ENCODE measurements at places on chromosomes 11 and 22. TPM values are rescaled to one million over a fixed set of nuclear protein-coding genes. Genes with fewer than 3 reads are reported as not detected.

DNA sequence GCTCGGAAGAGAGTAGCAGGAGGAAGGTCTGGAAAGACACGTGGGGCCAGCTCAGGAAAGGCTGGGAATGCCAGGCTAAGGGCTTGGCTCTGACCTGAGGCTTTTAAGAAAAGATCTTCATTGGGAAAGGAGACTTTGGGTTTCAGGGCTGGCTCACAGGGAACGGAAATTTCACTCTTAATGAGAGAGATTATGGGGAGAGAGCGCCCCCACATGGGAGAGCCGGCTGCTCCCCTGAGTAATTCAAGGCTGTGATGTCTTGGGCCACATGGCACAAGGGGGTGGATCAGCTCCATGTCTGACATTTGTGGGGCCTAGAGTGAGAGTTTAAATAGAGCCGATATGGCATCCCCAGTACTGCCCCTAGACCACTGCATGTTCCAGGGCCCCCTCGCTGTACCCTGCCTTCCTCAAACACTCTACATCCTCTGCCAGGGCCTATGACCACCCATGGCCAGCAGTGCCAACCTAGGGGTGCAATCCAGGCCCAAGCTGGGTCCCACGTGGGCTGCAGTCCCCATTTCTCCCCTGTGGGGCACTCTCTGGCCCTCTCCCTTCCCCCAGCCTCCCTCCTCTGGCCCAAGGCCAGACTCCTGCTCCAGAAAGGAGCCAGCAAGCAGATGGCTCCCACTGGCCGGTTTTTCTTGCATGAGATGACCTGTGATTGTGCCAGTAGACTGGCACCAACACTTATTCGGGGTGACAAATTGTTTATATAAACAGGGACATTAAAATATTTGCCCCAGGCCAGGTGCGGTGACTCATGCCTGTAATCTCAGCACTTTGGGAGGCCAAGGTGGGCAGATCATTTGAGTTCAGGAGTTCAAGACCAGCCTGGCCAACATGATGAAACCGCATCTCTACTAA is 75.2 kb downstream of the ISX start:
- no peak for DNase-seq

DNA sequence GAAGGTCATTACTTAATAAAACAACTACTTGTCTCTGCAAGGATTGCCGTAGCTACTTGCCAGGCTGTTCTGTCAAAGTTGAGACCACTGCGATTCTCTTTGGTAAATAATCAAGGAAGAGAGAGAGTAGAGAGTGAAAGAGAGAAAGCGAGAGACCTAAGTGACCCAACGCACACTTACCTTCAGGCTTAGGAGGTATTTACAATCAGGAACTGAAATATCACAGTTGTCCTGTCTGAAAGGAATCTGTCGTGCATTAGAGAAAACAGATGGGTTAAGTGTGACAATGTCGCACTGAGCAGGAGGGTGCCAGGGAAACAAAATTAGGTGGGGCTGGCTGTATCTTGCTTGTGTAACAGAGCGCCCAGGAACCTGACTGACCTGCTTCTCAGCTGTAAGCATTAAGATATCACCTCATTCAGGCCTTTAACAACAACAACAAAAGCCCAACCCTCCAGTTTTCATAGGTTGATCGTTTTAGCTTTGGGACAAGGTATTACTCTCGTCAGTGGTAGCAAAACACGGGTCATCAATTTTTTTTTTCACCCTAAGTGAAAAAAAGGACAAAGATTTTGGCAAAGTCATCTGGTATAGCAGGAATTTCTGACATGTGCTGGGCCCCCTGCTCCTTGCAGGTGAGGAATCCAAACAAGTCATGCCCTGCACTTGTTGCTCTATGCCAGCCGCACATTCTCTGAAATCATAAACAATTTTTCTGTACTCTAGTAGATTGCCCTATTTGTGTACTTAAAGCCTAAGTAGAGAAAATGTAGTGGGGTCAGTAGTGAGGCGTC is at the start of gene MUC15:
Gene MUC15 (minus strand): TSS at position 403 of the 794 bp plus-strand sequence. CDS start 5,169 bp downstream, outside the sequence.
- no peak for DNase-seq

DNA sequence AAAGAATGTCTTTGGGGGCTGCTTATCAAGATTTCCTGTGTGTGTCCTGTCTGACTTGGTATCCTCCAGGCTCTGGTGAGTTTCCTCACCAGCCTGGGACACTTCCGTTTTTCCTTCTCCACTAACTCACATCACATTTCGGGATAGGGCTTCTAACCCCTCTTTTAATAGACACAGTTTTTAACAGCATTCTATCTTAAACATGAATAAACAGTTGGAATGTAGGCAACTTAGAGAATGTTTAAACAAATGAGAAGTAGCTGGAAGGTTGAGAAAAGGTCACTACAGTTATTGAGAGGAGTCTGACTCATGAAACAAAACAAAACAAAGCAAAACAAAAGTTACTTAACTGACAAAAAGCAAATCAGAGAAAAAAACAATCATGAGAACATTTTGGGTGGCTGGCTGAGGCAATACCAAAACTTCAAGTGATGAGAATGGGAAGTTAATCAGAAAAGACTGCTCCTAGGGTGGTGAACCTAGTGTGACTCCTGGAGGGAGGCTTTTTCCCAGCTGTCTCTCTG is 64.7 kb upstream of the CTSC start:
- DNase-seq = no peak

- DNase-seq = no peak
Observed at GRCh38 chr11:75350743-75351540, 519 bp downstream of the ARRB1 start.

- DNase-seq = no peak
Observed at GRCh38 chr11:110453684-110454354, 24.1 kb downstream of the FDX1 start.

GRCh38 chr11:101915791-101916291 is 481 bp downstream of the ANGPTL5 start:
- peak; percentile 88 for DNase-seq

The ASPHD2 gene
- 0.92 TPM for polyA plus RNA-seq

The TTC36 gene
- polyA plus RNA-seq = 1.9 TPM

GRCh38 chr22:30885001-30885366 is 83.6 kb downstream of the MORC2 start:
- no peak for DNase-seq

- DNase-seq = no peak
Observed at GRCh38 chr11:47182380-47182779, 3.9 kb downstream of the PACSIN3 start.

DNA sequence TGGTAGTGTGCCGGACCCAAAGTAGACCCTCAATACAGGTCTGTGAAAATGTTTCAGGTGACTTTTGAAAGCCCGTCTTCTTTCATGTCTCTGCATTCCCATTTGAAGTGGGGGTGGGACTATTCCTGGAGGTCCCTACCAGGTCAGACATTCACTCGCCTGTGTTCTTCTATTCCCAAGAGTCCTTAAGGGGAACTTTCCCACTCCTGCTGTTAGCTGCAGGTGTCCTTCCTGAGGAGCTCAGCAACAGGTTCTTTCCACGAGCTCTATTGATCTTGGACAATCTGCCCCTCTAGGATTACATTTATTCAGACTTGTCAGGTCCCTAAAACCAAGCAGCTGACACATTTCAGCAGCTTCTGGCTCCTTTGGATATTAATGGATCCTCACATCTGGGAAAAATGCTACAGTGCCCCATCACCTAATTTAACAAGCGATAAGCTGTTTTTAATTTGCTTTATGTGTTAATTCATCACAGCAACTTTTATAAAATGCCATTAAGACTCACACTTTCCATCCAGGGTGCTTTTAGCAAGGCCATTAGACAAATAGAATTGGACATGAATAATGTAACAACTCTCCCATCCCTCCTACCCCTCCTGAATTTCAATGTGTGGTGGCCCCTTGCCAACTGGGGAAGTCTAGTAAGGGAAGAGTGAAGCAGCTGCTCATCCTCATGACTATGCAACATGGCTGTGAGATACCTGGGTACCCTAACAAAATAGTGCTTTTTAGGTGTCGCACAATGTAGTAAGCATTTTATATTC is 259.5 kb upstream of the CCDC90B start:
- peak; percentile 52 for DNase-seq

DNA sequence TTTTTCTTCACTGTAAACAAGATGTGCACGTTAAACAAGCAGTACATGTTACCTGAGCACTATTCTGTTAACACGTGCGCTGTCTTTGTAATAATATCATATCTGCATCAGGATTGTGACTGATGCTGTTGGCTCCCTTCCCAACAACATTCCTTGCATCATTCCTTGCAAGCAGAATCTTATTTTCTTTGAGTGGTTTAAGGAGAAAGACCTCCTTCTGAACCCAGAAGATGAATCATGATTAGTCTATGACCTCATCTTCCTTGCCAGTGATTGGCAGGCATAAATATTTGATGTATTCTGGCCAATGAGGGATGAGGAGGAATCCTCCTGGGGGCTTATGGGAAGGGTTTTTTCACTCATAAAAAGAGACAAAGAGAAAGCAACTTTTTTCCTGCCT is 46.2 kb downstream of the C11orf71 start:
- DNase-seq = peak; percentile 20

The MAJIN gene
- not detected for polyA plus RNA-seq

All from muscle of back (tissue), 13 donors.